ENCODE measurements at places on chromosomes 11 and 22.
A peak's percentile ranks its signal among the peaks of the same experiment; 100 is the strongest.

DNA sequence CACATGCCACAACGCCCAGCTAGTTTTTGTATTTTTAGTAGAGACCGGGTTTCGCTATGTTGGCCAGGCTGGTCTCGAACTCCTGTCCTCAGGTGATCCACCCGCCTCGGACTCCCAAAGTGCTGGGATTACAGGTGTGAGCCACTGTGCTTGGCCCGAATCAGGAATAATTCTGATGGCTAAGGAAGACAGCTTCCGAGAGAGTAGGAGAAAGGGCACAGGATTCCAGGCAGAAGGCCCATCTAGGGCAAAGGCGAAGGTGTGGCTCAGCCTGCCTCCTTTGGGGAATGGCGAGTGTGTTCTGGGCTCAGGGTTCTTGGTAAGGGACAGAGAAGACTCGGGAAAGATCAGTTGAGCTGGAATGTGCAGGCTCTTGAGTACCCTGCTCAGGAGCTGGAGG, 1.6 kb upstream of the SYCE3 start:
- DNase-seq, result no peak

- no peak for DNase-seq
Observed at GRCh38 chr11:60658409-60658808, 41.0 kb upstream of the MS4A8 start.

- no peak for DNase-seq
Observed at GRCh38 chr11:14783788-14784187, 108.2 kb downstream of the CYP2R1 start.

- no peak for DNase-seq
Observed at GRCh38 chr11:16080688-16081381, 275.5 kb downstream of the SOX6 start.

- DNase-seq, result no peak
Observed at GRCh38 chr22:42231929-42232328, 38.5 kb downstream of the TCF20 start.

GRCh38 chr22:32619614-32620426, 145.2 kb downstream of the FBXO7 start:
- DNase-seq, result no peak

GRCh38 chr11:30585892-30586250, 282 bp downstream of the MPPED2 start:
- no peak for DNase-seq

GRCh38 chr22:20591295-20591645, 83.9 kb downstream of the MED15 start:
- no peak for DNase-seq

- no peak for DNase-seq
Observed at GRCh38 chr11:5910540-5910939, 17.5 kb downstream of the OR52E5 start.

- DNase-seq, result no peak
Observed at GRCh38 chr22:19398206-19398605, 33.3 kb downstream of the HIRA start.

DNA sequence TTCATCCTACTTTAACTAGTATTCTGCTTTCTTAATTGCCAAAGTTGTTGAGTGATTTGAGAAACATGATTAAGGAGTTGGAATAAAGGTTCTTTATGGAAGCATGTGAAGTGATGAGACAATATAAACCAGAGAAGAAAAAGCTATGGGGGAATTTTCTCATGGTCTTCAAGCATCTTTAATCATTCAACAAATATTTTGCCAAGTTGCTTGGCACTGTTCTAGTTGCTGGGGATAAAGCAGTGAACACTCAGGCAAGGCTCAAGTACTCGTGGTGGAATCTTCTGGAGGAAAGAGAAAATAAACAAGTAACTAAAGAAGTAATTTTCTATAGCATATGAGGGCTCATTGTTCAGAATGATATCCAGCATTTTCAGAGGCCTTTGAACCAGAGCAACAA, 9.2 kb upstream of the PIWIL4 start:
- DNase-seq, result no peak

GRCh38 chr11:118621071-118621783, 13.8 kb downstream of the PHLDB1 start:
- no peak for DNase-seq

DNA sequence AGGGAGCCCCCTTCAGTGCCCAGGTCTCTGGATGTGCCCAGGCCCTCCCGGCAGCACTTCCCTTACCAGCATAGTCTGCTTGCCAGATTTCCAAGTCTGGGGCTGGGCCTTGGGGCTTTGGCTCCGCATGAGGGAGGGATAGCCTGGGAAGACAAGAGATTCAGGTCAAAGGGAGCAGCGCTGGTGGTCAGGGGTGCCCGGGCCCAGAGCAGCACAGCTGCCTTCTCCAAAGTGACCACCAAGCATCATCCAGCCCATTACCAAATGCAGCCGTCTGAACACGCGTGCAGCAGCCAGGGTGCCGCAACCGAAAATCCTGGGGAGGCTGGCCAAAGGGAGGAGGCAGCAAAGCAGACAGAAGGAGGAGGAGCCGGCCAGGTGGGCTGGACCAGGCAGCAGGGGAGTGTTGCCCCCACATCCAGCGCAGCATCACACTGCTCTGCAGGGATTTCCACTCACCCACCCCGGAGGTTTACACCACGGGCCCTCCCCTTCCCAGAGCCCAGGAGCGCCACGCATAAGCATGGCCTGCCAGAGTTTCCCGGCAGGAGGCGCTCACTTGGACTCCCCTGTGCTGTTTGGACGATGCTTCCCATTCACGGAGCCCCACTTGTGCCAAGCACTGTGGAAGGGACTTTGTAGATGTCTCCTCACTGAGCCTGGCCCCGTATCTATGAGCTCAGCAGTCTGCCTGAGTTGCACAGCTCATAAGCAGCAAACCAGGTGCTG, 22.5 kb downstream of the TRIM29 start:
- no peak for DNase-seq

DNA sequence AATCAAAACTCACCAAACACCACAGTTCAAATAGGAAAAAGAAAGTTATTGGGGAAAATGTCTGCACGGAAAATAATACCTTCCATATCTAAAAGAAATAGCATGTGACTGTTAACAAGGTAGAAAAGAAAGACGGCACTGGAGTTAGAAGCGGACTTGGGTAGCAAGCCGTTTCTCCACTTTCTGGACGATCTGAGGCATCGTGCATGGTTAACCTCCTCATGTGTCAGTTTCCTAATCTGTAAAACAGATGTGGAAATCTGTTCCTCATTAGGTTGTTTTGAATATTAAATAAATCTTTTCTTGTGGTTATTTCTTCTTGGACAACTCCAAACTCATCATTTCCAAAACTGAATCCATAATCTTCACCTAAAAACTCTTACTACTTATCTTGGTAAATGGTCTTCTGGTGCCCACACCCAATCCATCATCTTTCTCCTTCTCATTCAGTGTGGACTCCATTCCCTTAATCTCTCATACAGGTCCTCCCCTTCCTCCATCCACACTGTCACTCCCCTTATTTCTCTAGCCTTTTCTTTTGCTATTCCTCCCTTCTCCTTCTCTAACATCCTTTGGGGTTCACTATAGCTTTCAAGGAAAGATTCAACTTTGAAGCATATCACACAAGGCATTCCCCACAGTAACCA, 53.5 kb downstream of the VSIG10L2 start:
- DNase-seq, result no peak

- DNase-seq, result no peak
Observed at GRCh38 chr22:36336246-36337182, 51.3 kb downstream of the MYH9 start.

DNA sequence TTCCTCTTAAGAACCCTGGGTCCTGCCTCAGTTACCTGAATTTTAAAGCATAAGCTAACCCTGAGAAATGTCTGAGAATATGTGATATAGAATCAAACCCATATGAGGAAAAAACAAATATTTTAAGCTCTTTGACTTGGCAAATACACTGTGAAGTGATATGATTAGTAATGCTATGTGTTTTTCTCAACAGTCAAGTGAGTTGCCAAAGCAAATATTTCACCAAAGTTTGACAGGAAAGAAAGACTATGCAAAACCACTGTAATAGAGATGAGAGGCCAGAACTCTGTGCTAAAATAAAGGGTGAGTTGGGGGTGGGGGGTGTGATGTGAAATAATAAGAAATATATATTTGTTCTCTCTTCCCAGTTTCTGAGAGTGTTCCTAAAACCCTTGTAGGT, 613.5 kb upstream of the CCDC179 start:
- DNase-seq, result no peak

DNA sequence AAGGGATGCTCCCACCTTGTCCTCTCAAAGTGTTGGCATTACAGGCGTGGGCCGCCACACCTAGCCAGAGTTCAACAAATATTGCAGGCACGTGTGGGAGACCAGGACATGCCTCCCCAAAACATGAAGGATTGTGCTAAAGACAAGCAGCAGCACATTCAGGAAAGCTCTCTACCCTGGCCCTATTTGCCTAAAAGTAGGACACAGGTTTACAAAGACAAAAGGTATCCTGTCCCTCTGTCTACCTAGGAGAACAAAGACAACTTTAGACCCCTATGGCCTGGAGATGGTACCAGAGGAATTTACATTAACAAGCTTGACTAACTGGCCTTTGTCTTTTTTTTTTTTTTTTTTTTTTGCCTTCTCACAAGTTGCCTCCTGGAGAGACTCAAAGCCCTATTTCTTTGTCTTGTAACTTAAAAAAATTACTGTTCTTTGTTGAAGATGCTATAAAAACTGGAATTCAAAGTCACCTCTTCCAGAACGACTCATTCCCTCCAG, 859 bp upstream of the ACCS start:
- DNase-seq, result no peak

DNA sequence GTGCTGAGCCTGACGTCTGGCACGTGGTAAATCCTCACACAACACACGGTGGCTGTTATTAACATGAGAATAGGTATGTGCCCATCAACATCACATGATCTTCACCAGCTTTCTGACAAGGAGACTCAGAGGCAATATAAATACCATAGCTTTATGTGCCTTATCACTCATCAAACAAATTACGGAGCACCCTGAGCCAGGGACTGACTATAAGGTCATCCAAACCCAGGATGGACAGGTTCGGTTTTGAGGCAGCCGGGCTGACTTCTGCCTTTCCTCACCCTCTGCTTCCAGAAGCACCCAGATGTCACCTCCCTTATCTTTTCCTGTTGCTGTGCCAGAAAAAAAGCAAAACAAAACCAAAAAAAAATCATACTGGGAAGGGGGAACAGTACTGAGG, 5.7 kb upstream of the PLAAT3 start:
- no peak for DNase-seq

- no peak for DNase-seq
Observed at GRCh38 chr11:44833221-44833876, 106.6 kb downstream of the TSPAN18 start.

DNA sequence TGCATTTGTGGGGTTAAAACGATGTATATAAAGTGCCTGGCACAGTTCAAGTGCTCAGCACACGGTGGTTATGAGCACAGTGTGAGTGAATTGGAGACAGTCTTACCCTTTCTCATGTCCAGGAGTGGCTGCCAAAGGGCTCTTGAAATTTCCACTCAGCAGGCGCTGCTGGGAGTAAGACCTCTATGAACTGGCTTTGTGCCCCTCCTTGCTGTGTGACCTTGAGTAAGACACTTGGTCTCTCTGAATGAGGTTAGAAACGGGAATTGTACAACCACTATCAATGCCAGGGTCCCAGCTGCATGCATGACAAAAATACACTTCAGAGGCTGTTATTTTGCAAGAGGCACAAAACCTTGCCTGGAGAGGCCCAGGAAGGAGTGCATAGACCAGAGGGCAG, 86.6 kb downstream of the TSPAN18 start:
- no peak for DNase-seq

- no peak for DNase-seq
Observed at GRCh38 chr11:75298191-75298975, 53.1 kb downstream of the ARRB1 start.

DNA sequence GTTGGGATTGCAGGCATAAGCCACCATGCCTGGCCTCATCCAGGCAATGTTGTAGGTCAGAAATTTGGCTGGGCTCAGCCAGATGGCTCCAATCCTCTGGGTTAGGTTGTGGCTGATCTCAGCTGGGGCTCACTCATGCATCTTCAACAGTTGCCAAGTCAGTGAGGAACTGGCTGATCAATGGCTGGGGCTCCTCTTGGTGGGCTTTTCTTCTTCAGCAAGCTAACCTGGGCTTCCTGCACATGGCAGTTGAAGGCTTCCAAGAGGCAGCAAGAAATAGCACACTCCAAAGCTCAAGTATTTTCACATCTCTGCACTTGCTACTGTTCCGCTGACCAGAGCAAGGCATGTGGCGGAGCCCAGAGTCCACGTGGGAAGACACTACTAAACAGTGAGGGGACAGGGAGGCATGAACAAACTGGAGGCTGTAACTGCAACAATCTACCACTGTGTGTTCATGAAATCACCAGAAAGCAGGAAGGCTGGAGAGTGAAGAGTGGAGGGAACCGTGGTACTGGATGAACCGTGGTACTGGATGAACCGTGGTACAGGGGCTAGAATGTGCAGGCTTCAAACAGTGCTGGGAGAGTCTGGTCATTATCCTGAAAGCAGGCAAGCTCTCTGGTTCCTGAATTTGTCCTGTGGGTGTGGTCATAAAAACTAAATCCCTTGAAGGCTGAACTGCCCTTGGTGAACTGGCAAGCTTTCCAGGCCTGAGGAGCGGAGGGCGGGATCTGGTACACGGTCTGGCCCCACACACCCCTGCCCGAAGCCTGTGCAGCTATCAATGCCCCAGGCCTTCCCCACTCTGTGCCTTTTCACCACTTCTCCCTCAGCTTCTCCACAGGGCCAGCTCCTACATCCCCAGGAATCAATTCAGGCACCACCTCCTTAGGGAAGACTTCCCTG, 20.2 kb downstream of the CHST1 start:
- no peak for DNase-seq

DNA sequence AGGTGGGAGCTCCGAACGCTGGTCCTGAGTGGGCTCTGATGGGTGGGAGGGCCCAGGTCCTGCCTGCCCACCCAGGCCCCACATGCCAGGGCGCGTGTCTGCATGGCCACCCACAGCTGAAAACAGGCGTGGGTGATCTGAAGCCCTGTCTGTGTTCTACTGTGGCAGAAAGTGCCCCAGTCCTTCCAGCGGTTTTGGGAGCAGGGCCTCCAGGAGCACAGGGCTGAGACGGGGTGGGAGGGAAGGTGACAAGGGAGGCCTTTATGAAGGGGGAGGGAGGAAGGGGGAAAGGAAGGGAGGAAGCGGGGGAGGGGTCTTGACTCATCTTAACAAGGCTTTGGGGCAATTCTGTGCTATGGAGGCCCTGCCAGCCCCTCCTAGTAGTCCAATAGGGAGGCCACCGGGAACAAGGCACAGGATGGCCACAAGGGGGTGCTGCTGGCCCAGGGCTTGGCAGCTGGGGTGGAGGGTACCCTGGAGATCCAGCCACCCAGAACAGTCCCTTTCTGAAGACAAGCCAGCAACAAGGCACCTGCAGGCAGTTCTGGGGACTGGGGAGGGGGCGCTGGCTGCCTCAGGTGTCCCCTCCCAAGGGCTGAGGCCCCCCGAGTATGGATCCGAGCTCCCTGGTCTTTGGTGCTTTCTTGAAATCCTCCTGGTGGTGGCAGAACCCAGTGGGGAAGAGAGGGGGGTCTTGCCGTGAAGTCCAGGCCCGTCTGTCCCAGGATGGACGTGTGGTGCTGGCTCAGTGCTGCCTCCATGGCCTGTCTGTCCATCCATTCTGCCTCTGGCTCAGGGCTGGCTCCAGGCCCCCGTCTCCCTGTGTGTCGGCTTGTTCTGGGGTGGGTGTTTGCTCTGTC, 6.3 kb upstream of the FADS3 start:
- DNase-seq, result peak; percentile 93

Data from GM19239 (cell line).